Stimulated activated CD8-positive, alpha-beta memory T cell treated with anti-CD3 and anti-CD28 coated beads, Interleukin-15, amount 100 ng/mL, for 48 hours (primary cell): ENCODE measurements at places on chromosomes 5 and 9.

DNA sequence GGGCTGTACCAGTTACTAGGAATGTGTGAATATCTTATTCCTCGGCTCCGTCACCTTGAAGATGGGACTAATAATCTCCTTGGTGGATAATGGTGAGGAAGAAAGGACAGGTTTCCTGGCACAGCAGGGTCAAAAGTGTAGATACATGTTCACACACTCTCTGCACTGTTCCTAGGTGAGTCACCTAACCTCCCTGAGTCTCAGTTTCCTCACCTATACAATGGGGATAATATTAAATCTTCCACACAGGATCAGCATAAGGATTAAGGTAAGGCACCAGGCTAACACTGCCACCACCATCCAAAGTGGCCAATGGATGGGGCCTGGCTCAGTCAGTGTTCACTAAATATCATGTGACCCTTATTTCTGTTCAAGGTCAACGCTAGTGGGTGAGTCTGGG is 66.9 kb downstream of the PSMB7 start:
- DNase-seq: no peak

- DNase-seq: no peak
These were observed 21.3 kb downstream of the ADRA1B start for GRCh38 chr5:159937580-159937979.

GRCh38 chr5:180563994-180564393 is 27.3 kb downstream of the SCGB3A1 start:
- no peak for DNase-seq

- DNase-seq: no peak
These were observed 77.8 kb downstream of the GCNT4 start for GRCh38 chr5:74974451-74975091.

DNA sequence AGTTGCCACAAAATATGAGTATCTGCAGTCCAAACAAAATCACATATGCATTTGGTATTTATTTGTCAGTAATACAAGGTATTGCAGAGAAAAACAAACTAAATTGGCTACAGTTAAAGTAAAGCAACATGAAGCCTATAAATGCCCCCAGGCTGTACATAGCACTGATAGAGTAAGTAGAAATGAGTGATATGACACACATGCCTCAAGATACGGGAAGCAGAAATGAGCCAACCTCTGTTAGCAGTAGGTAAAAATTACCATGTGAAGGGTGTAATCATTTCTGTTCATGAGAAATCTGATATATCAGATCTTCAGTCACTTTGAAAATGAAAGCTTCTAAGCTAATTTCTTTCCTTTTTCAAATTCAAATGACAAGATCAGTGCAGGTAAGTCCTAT is 131.1 kb downstream of the CHSY3 start:
- DNase-seq: no peak

DNA sequence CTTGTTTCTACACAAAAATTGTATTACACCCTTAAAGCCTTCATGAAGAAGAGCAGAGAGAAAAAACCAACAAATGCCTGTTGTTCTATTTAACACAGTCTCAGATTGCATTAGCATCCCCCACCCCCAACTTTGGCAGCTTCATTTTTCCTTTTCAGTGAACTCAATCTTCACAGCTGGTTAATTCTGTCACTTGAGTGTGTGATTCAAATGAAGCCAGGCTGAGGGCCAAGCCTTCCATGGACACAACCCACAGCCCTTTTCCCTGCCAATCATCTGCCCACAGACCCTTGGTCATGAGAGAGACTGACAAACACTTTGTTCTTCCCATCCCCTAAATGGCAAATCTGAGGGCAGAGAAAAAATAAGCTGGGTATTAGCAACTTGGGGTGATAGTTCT is 217.5 kb upstream of the NMUR2 start:
- no peak for DNase-seq

DNA sequence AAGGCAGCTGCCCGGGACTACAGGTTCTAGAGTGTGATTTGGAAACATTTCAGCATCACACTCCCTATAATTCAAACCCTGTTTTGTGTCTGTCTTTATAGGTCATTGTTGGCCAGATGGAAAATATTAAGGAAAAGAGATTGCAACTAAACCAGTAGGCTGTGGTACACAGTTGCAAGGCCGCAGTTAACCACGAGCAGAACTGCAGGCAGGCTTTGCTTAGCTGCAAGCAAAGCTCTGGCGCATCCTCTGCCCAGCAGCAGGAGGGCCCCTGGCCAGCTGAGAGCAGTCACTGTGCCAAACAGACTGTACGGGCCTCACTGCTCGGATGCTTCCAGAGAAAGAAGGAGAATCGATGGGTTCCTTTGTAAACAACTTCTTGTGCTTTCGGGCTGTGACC is 204.5 kb downstream of the DENND1A start:
- DNase-seq: no peak

DNA sequence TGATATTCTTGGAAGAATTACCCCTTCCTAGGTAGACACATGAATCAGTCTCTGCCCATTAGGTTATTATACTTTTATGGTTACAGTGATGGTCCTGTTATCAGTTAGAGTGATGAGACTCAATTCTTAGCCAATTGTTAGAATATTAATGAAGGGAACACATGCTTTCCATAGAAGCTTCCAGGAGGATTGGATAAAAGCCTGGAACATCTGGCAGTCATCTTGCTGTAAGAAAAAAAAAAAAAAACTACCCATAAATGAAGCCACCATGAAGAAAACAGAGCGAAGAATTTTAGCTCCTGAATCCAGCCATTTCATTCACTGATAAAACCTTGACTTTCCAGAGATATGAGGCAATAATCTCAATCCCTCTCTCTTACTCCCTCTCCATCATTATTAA is 262.5 kb upstream of the GRIN3A start:
- no peak for DNase-seq
